ENCODE measurements at places on chromosomes 4 and X.

- no peak for DNase-seq
Measured at GRCh38 chr4:41217020-41217333, 2.6 kb upstream of the APBB2 start.

DNA sequence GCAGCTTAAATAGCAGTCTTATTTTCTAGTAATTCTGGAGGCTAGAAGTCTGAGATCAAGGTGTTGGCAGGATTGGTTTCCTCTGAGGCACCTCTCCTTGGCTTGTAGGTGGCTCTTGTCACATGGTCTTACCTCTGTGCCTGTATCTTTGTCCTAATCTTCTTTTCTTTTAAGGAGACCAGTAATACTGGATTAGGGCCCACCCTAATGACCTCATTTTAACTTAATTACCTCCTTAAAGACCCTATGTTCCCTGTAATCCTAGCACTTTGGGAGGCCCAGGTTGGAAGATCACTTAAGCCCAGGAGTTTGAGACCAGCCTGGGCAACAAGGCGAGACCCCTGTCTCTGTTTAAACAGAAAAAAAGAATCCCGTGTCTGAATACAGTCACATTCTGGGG is 38.9 kb downstream of the ARHGAP10 start:
- DNase-seq: no peak

- no peak for DNase-seq
Measured at GRCh38 chrX:104137496-104137895, 19.3 kb downstream of the SLC25A53 start.

DNA sequence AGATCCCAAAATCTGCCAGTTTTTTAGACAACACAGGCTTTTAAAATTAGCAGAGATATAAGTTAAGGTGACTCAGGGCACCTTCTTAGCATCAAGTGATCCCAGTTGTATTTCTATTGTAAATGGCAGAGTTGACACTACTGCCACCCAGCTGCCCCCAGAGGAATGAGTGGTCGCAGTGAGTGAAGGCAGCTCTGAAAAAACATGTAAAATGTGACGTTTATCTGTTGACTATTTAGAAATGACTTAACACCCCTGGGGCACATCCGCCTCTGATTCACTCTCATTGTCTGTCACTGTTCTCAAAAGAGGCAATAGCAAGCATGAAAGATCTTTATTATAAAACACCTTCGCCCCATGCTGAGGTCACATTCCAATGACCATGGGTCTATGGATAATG is 592.4 kb downstream of the ACTRT1 start:
- DNase-seq: no peak

- no peak for DNase-seq
Measured at GRCh38 chr4:56630876-56631666, 50.0 kb downstream of the HOPX start.

DNA sequence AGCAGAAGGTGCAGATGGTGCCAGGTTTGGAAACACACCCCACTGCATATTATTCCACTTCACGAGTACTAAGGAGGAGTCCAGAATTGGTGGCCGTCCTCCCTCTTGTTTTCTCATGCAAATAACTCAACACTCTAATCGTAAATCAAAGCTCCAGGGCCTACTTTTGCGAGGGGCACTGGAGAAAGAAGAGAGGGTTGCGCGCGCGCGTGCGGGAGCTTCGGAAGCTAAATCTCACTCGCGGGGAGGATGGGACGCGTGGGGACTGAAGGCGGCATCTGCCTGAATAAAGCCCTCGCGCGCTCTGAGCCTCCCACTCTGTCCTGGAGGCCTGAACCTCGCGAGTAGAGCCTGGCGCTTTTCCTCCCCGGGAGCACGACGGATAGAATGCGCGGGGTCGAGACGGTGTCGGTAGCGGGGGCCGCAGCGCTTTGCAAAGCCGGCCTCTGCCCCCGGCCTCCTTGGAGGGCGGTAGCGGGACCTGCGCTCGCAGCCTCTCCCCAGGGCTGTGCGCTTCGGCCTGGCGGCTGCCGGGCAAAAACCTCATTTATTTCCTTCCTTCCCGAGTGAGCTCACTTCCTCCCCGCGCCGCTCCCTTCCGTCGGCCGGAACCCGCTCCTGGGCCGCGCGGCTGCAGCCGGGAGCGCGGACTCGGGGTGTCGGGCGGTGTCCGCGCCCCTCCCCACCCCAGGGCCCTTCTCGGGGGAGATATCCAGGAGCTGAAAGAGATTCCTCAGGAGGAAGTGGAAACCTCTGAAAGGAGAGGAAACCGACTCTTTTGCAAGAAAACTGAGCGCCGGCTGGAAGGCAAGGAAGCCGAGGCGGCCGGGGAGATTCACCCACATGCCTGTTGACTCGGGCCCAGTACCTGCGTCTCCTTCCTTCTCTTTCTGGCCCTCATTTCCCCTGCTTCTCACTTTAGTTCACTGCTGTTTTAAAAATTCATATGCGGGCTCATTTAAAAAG is 20.7 kb downstream of the HAND2 start:
- peak; percentile 40 for DNase-seq

DNA sequence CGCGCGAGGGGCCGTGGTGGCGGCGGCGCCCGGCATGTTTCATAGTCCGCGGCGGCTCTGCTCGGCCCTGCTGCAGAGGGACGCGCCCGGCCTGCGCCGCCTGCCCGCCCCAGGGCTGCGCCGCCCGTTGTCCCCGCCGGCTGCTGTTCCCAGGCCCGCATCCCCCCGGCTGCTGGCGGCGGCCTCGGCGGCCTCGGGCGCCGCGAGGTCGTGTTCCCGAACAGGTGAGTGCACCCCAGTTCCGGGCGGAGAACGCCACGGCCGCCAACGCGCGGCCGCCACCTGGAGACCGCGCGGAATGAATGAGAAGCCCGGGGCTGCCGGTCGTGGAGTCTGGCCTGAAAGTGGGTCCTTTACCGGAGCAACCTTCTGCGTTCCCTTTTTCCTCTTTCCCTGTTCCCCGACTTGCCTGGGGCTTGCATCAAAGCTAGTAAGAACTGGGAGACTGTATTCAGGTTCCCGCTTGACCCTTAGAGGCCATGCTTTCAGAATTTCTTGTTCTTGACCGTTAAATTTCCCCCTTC is 429 bp downstream of the NOCT start:
- peak; percentile 44 for DNase-seq

GRCh38 chr4:7460566-7460965 is 25.8 kb upstream of the PSAPL1 start:
- DNase-seq: no peak

DNA sequence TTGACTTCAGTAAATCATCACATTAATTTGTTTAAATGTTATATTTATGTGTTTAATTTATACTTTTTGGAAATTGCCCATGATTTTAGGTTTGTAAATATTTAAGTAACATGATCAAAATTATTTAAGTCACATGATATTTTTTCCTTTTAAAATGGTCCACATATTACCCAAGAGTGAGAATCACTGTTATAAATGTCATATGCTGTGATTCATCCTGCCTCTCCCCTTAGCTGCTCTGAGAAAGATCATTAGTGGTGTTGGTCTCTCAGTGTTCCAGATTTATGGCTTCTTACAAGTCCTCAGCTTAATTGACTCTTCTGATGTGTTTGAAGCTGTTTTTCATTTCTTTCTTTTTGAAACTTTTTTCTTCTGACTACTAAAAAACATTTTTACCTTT is 70.1 kb downstream of the SPANXN4 start:
- no peak for DNase-seq

GRCh38 chrX:96756491-96756890 is 71.8 kb downstream of the DIAPH2 start:
- no peak for DNase-seq

DNA sequence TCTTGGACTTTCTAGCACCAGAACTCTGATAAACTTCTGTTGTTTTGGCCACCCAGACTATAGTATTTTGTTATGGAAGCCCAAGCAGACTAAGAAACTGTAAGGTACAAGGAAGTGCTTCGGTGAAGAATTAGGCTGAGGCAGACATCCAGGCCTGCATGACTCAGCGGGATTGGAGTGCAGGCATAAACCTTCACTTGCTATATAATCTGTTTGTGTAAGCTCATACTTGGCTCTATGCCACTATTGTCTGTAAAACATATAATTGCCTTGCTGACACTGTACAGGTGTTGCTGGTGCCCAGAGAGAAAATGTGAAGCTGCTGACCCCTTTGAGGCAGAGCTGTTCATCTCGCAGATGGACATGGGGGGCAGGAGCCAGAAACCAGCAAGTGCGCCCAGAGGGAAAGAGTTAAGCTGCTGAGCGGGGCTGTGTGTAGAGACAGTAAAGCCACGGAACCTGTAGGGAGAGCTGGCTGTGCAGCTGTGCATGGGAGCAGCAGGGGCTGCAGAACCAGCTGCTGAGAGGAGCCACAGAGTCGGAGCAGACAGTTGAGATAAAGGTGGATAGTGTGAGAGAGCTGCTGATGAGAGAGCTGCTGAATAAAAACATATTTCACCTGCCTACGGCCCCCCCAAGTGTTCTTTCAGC is 96.2 kb downstream of the RBM46 start:
- DNase-seq: peak; percentile 80

- no peak for DNase-seq
Measured at GRCh38 chrX:15438332-15438731, 54.1 kb upstream of the VEGFD start.

DNA sequence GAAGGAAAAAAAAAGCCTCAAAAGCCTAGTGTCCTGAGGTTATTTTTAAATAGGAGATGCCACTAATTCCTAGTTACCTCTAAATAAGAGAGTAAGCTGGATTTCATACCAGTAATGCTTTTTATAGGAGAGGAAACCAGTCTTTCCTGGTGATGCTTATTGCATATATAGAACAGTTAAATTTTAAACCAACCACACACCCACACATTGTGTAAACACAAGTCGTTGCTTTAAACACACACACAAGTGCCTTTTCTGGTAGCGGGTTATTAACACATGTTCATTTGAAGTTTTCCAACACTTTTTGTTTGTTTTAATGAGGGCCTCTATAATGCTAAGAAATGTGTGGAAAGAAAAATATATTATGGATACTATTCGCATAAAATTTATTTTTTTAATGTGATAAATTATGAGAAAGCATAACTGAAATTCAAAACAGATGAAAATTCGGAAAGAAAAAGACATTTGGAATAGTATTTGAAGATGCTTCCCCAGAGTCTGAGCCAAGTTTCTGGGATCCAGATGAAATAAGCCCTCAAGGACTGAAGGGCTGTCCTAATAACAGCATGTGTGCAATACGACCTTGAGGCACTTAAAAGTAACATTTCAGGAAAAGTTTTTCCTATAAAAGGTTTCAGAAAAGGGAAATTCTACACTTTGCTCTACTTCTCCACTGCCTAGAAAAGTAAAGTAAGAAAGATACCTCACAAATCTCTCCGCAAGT is 2.0 kb downstream of the ANTXR2 start:
- DNase-seq: peak; percentile 19

GRCh38 chr4:108360754-108361445 is 192.2 kb upstream of the LEF1 start:
- peak; percentile 50 for DNase-seq

DNA sequence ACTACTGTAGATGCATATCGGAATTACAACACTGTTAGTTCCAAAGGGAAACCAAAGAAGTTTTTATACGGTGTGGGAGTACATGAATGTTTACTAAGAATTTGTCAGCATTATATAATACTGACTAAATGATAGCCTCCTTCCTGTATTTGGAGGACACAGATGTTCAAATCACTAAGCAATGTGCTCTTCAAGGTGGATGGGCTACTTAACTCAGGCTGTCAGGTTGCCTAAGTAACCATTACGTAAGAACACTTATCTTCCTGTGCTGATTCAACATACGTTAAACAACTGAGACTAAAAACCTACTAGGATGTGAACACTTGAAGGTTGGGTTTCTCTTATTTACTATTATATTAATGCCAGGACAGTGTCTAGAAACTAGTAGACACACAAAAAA is 81.9 kb upstream of the HPGD start:
- DNase-seq: peak; percentile 39

DNA sequence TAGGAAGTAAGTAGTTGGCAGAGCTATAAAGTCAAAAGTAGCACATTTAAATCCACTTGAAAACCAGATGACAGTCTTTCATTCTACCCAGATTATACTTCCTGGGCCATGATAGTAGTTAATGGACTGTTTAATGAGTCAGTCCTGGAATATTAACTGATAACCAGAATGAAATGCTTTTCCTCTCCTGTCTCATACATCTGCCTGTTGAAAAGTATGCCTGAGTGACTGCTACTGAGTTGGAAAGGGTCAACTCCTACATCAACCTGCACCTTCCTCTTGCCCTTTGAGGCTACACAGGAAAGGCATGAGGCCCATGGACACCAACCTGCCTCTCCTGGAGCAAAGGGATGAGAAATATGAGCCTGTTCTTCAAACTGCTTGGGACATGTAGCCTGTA is 36.0 kb upstream of the COX7B2 start:
- DNase-seq: peak; percentile 59

GRCh38 chrX:137568741-137569469 is 3.0 kb downstream of the ZIC3 start:
- DNase-seq: no peak

DNA sequence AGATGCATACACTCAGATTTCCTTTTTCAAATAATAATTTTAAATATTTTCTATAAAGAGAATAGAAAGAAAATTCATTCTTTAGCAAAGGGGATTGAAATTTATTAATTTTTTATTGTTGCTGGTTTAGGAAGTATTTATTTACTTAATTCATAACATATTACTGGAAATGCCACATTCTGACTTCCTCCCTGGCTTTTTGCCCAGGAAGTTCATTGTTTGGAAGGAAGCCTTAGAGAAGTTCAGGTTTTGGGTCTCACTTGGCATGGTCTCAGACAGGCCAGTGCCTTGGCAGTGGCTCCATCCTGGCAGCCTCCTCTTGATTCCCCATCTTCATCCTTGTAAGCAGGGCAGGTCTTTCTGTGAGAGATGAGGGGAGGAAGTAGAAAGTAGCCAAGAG is 50.5 kb downstream of the IL15 start:
- peak; percentile 78 for DNase-seq

DNA sequence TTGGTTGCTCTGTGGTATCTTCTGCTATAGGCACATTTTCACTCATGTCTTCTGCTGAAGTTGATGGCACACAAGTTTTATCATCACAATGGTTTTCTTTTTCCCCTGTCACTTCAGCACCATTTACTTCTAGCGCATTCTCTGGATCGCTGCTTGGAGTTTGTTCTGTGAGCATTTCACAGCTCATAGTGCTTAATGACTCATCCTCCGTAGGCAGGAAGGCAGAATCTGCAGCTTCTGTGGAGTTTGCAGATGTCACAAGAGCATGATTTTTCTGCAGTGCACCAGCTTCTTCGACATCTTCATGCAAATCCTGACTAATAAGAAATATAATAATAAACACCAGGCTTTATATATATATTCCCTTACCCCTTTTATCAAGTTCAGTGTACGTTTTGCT is 83.6 kb downstream of the CHM start:
- DNase-seq: peak; percentile 59

DNA sequence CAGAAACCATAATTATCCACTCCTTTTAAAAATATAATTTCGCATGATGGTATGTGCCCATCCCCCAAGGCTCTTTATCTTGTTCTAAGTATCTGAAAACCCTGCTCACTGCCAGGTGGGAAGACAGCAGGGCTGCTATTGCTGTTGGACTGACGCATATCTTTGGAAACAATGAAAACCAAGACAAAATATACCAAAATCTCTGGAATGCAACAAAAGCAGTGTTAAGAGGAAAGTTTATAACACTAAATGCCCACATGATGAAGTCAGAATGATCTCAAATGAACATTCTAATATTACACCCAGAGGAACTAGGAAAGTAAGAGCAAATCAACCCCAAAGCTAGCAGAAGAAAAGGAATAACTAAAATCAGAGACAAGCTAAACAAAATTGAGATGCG is 162.0 kb downstream of the FAM47B start:
- no peak for DNase-seq
